ENCODE measurements at places on chromosomes 3 and 15. TPM values are rescaled to one million over a fixed set of nuclear protein-coding genes. Genes with fewer than 3 reads are reported as not detected.

WDR93 gene
- polyA plus RNA-seq, result 0.33 TPM

PPM1L gene
- polyA plus RNA-seq, result 1.9 TPM

SLC27A2 gene
- polyA plus RNA-seq, result 0.74 TPM

TMEM202 gene
- polyA plus RNA-seq, result not detected

RHOV gene
- not detected for polyA plus RNA-seq

CPNE4 gene
- not detected for polyA plus RNA-seq

PXYLP1 gene
- polyA plus RNA-seq, result 18.3 TPM

DUOXA2 gene
- not detected for polyA plus RNA-seq

CACNA2D3 gene
- polyA plus RNA-seq, result not detected

VWA5B2 gene
- 0.12 TPM for polyA plus RNA-seq

PCNP gene
- 124 TPM for polyA plus RNA-seq

DNAH12 gene
- polyA plus RNA-seq, result not detected

CCR5 gene
- polyA plus RNA-seq, result 0.27 TPM

PCOLCE2 gene
- polyA plus RNA-seq, result not detected

TFG gene
- polyA plus RNA-seq, result 37.3 TPM

PODXL2 gene
- 0.66 TPM for polyA plus RNA-seq

ALS2CL gene
- polyA plus RNA-seq, result 0.48 TPM

GPR27 gene
- 0.87 TPM for polyA plus RNA-seq

GABRR3 gene
- not detected for polyA plus RNA-seq

AP3B2 gene
- polyA plus RNA-seq, result 0.31 TPM

All from naive thymus-derived CD8-positive, alpha-beta T cell (primary cell).